Activated CD8-positive, alpha-beta memory T cell treated with anti-CD3 and anti-CD28 coated beads, Interleukin-2, amount 10 ng/mL, durations not matched to agents 7 days and 5 days (primary cell): ENCODE measurements at places on chromosomes 2 and 18.

DNA sequence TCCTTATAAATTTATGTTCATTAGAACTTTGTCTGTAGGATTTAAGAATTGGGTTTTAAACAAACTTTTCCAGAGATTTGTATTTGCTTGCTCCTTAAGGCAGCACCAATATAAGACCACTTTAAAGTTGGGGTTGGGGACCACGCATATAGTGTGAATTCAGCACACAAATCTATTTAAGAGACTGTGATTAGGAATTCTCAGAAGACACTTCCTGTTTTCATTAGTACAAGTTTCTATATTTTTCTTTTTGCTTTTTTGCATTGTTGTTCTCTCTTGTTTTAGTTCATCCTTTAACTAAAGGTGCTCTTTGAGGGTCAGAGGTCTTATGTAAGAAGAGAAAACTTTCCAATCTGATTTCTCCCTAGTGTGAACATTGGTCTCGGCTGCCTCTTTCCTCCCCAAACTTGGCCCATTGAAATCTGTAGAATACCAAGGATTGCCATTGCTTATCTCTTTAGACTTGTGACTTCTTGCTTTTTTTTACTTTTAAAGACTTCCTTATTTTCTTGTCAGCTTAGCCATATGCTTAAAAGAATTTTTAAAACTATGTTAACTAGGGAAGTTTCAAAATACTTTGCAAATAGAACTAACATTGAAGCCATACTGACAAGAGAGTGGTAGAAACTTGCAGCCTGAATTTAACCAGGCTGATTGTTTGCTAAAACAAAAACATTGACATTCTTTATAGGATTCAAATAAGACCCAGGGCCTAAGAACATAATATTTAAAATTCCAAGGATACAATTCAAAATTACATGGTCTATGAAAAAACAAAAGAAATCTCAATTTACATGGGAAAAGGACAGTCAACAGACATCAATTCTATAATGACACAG lies 264.1 kb upstream of the FN1 start:
- DNase-seq = no peak

DNA sequence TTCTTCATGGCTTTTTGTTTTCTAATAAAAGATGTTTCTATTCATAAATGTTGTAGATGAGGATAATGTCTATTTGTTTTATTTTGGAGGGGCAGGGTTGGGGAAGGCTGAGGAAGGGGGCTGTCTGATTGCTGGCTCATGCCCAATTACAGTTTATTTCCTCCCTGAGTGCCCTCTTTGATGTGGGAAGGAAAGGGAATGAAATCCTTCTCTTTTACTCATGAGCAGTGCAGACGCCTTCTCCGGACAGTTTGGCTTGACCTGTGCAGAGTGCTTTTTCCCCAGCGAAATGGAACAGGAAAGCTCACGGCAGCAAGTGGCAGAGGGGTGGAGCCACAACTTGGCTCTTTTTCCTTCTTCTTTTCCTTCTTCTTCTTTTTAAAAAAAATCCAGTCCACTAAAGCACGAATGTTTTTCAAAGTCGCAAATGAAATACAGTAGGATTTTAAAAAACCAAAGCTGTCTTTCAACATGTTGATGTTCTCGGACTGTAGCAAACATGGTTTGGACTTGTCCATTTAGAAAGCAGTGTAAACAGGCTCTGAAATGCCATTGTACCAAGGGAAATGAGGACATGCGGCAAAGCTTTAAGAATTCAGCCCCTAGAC lies 34.5 kb downstream of the RAB31 start:
- DNase-seq = no peak

DNA sequence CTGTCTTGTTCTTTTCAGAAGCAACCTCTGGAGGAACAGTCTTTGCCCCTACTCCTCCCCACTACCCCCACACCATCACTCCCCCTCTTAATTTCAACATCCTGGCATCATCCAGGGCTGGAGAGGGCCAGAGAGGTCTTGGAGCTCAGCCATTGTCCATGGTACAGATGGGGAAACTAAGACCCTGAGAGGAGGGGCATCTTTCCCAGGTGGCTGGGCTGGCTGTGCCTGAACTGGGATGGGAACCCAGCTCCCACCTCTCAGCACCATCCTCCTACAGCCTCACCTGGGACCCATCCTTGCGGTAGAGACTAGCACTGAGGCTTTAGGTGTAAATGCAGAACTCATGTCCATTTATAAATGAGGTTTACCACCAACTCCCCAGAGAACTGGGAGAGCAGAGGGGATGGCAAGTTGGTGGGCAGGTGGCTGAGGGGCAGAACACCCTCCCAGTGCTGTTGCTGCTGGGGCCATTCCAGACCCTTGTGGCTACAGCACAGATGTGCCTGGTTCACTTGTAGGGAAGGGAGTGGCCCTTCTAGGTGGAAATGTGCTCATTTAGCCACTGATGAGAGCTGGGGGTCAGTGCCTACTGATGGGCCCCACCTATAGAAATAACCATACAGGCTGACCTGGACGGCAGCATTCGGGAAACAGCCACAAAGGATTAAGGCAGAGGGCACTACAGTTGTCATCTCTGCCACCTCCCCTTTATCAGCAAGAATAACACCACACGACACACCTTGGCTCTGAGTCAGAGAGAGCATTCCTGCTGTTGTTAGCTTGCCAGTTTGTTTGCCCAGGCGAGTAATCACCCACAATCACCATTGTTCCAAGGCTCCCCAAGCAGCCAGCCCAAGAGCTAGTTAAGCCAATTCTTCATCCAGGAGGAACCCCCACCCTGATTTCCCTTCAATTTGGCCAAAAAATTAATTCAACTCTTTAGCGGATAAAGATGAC lies 2.1 kb downstream of the MLPH start:
- DNase-seq = no peak

DNA sequence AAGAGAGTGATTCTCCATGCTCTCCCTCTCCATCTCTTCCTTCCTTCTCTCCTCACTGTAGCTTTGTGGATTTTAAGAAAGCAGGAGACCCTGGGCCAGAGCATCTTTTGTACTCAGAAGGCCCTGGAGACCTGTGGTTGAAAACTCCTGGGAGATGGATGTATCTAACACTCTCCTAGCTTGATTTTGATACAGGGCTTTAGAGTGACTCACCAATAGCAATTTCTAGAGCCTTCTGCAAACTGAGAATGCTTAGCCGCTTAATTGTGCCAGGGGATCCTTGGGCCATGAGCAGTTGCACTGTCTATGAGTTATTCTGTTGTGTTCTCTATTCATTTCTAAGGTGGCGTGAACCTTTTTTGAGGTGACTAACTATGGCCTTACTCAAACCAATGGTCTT lies 17.7 kb downstream of the HOXD1 start:
- no peak for DNase-seq
